Subcutaneous preadipocyte (primary cell): ENCODE measurements at places on chromosomes 7 and 10. TPM values are rescaled to one million over a fixed set of nuclear protein-coding genes. Genes with fewer than 3 reads are reported as not detected.

Gene ITGA8
- not detected in 2 replicates for total RNA-seq

Gene CPXM2
- under 0.01 and 0.39 TPM in 2 replicates for total RNA-seq

Gene TMEM273
- not detected in 2 replicates for total RNA-seq

Gene CFAP70
- total RNA-seq = 0.39 and 0.73 TPM in 2 replicates

Gene GIMAP2
- 1.4 and 1.5 TPM in 2 replicates for total RNA-seq

Gene POMZP3
- total RNA-seq = 6.1 and 7.0 TPM in 2 replicates

Gene PNLIPRP3
- 0.37 and 1.2 TPM in 2 replicates for total RNA-seq

Gene PDE6C
- not detected in 2 replicates for total RNA-seq

Gene KCNH2
- total RNA-seq = not detected in 2 replicates

Gene FZD8
- 0.37 and 3.7 TPM in 2 replicates for total RNA-seq

Gene SCART1
- 1.1 and 1.6 TPM in 2 replicates for total RNA-seq

Gene NEURL1
- 0.37 and 0.39 TPM in 2 replicates for total RNA-seq

Gene CYP17A1
- not detected in 2 replicates for total RNA-seq

Gene CYP26A1
- not detected in 2 replicates for total RNA-seq

Gene PRKG1
- 15.6 and 20.6 TPM in 2 replicates for total RNA-seq

Gene SPDYE2
- not detected in 2 replicates for total RNA-seq

Gene GARIN1A
- total RNA-seq = 0.59 and 0.73 TPM in 2 replicates

Gene MAP3K8
- total RNA-seq = 5.3 and 10.3 TPM in 2 replicates

Gene CYP3A5
- 2.0 and 4.0 TPM in 2 replicates for total RNA-seq

Gene TSPAN13
- 0.39 and 1.1 TPM in 2 replicates for total RNA-seq

Gene GBX1
- not detected in 2 replicates for total RNA-seq

Gene SLC16A9
- 0.37 and 0.59 TPM in 2 replicates for total RNA-seq

Gene SVIL
- 58.1 and 80.9 TPM in 2 replicates for total RNA-seq

Gene EMX2
- total RNA-seq = 1.1 and 3.1 TPM in 2 replicates

Gene POLR2J2
- 2.6 and 8.0 TPM in 2 replicates for total RNA-seq

Gene FAM13C
- 0.20 TPM in 1 of 2 replicates, not detected in the other for total RNA-seq

Gene MYL10
- not detected in 2 replicates for total RNA-seq

Gene ZNF503
- total RNA-seq = 13.5 and 17.3 TPM in 2 replicates

Gene SFXN2
- 9.6 TPM in 2 replicates for total RNA-seq
